Non-pigmented ciliary epithelial cell (primary cell): ENCODE measurements at places on chromosomes 3 and 15.

- no peak for DNase-seq
Observed at GRCh38 chr15:91706322-91707032, 147.0 kb upstream of the SLCO3A1 start.

DNA sequence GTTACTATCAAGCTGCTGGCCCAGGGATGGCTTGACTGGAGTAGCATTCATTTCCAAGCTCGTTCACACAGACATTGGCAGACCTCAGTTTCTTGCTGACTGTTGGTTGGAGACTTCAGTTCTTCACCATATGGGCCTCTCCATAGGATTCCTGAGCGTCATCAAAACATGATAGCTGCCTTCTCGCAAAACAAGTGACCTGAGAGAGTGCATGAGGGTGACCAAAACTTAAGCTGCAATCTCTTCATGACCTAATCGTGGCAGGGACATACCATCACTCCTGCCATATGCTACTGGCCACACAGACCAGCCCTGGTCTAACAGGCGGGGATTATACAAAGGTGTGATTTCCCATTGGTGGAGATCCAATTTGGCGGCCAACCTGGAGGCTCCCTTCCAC lies 46.0 kb upstream of the C3orf22 start:
- DNase-seq, result no peak

DNA sequence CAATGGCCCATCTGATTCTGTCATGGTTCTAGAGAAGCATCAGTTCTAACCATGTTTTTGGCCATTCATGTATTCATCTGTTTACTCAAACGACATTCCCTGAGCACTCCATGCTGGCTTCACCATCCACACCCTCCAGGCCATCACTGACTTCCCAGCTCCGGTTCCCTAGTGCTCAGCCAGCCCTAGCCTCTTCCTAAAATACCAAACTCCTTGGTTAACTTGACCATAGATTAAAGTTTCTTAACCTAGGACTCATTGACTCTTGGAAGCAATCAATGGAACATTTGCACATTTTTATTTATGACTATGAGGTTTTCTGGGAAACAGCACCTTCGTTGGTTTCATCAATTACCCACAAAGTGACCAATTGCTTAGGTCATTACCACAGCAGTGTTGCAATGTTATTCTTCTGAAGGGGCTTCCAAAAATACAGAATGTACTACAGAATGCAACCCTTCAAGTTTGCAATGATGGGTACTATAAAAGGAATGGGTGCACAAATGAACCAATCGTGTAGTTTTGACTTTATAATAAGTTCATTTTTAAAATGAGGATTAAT lies 27.2 kb upstream of the SLC25A36 start:
- no peak for DNase-seq

DNA sequence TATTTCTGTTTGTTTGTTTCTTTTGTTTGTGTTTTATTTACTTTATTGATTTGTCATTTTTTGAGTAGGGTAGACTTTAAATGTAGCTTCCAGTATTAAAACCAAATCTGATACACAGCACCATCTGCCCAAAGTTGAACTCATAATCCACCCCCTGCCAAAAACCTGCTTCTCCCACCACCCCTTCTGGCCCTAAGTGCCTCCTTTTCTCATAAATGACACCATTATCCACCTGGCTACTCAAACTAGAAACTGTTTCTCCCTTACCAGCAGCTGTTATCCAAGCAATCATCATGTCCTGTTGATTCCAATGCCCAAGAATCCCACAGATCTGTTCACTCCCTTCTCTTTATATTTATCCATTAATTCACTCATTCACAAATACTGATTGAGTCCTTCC lies 21.8 kb upstream of the PTX3 start:
- DNase-seq, result no peak

DNA sequence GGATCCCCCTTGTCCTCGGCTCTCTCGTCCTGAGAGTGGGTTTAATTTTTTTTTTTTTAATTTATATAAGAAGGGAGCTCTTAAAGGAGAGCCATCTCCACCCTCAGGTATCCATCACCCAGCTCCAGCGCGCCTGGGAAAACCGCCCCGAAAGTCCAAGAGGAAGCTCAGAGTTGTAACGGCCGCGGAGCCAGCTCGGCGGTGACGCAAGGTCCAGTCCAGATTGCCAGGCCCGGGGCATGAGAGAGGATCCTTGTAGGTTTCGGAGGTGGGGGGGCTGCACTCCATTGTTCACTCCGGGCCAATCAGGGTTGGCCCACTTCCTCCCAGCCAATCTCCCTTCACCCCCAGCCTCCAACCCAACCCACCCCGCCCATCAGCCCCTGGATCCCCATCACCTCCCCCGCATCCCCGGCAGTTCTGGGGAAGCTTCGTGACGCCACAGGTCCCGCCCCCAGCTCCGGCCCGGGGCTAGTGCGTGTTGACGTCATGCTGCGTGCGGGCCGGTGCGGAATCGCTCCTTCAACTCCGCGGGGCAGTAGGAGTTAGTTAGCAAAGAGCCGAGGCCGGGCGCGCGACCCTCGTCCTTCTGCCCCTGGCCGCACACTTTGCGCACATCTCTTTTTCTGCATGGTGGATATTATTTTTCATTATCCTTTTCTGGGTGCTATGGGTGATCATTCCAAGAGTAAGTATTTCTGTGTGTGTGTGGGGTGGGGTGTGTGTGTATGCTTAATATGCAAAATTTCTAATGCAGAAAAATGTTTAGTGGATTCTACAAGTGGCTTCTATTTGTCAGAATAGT lies at the start of gene ISL2:
Gene ISL2 (plus strand): TSS at position 520 of the 805 bp plus-strand sequence. CDS start 111 bp downstream, at position 631.
- DNase-seq, result peak; percentile 36

DNA sequence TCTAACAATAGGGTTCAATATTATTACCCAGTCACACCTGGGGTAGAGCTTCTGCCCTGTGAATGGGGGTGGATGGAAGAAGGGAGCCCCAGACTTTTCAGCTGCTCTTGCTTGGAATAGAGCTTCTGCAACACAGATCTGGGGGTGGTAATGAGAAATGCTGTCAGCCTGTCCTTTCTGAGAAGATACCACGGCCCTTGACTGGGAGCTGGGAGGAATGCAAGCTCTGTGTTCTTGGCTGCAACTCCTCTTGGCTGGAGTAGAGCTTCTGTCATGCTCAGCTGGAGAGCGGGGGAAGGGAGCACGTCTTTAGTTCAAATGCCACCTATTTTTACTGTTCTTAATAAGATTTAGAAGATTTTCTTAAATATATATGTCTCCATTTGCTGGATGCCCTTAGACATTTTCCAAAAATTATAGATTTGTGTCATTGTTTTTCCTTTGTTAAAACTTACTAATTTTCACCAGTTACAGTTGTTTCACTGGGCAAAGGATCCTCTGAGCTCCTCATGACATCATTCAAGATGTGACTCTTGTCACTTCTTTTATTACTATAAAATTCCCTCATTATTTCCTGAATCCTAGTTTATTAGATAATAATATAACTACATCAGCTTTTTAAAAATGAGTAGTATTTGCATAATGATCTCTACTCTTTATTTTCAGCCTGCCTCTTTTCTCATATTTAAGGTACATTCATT lies 180.0 kb upstream of the TGFBR2 start:
- peak; percentile 74 for DNase-seq

DNA sequence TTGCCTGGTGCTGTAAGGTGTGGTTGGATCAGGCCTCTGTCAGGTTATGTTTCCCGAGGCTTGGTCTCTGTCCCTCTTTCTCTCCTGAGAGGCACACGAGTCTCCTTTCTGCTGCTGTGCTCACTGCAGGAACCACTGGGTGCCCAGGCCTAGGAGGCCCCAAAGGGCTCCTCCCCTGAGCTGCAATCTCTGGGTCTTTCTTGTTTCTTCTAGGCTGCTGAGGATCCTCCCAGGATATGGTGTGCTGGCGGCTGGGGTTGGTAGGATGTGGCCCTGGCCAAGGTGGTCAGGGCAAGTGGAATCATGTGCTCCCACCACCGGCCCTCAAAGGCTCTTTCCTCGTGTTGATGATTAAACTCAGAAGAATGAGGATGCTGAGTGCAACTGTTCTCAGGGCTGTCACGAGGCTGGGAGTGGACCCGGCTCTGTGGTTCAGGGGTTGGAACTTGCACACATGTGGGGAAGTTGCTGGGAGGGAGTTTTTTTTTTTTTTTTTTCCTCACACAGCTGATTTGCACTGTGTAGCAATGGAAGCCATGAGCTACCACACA lies 43.6 kb upstream of the CTSH start:
- peak; percentile 96 for DNase-seq

DNA sequence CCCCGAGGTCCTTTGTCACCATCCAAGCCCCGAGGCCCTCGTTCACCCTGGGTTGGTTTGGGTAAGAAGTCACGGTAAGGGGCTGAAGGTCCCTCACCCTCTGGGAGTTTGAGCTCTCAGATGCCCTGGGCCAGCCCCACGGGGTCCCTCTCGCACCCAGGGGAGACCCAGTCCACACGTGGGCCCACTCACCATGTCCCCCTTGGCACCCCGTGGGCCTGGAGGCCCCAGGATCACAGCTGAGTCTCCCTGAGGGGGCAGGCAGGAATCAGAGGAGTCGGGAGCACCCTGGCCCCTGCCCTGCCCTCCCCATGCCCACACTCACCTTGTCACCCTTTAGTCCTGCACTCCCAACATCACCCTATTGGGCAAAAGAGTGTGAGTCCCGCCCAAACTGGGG lies 5.8 kb upstream of the UCN2 start:
- no peak for DNase-seq

DNA sequence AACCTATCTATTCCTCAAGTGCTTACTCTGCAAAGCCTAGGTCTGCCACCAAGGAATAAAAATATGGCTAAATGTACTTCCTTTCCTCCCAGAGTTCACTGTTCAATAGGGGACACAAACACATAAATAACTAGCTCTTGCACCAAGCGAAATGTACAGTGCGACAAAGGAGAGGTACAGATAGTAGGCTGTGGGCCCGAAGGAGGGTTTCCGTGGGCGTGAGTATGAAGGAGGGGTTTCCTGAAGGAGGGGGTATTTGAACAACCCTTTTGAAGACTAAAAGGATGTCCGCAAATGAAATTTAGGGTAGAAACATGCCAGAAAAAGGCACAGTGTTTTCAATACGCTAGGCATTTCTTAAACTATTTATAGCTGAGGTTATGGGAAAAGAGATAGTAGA lies 207.9 kb downstream of the LPP start:
- no peak for DNase-seq

- peak; percentile 77 for DNase-seq
Observed at GRCh38 chr3:123733805-123734526, 149.1 kb upstream of the HACD2 start.

GRCh38 chr15:97683831-97684230 lies 276.7 kb upstream of the ARRDC4 start:
- DNase-seq, result no peak

- DNase-seq, result no peak
Observed at GRCh38 chr3:110680450-110680849, 391.2 kb upstream of the NECTIN3 start.

DNA sequence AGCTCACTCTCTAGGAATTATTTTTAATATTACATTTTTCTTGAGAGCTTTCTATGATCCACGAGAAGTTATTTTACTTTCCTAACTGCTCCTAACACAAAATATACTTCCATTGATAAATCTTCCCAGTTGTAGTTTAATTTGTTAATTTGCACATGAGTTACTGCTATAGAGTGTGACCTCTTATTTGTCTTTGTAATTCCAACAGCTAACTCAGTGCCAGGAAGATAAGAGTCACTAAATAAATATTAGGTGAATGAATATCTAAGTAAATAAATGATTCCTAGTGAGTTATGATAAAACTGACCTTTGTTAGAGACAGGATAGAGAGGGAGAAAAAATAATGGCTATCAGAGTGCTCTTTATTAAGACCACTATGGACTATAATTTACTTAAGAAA lies 319.9 kb downstream of the NAALADL2 start:
- DNase-seq, result no peak

DNA sequence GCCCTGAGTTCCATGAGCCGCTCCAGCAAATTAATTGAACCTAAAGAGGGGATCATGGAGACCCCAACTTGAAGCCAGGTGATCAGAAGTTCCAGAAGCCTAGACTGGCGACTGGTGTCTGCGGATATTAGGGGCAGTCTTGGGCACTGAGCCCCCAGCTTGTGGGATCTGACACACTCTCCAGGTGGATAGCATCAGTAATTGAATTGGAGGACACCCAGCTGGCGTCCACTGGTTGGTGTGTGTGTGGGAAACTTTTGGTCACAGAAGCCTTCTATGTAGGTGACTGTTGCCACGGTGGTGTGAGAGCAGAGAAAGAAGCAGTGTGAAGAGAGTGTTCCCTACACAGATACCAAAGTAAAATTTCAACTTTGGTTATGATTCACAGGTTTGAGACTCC lies 106.0 kb upstream of the ADPGK start:
- no peak for DNase-seq

GRCh38 chr3:116378077-116378476 lies 67.2 kb downstream of the LSAMP start:
- no peak for DNase-seq

DNA sequence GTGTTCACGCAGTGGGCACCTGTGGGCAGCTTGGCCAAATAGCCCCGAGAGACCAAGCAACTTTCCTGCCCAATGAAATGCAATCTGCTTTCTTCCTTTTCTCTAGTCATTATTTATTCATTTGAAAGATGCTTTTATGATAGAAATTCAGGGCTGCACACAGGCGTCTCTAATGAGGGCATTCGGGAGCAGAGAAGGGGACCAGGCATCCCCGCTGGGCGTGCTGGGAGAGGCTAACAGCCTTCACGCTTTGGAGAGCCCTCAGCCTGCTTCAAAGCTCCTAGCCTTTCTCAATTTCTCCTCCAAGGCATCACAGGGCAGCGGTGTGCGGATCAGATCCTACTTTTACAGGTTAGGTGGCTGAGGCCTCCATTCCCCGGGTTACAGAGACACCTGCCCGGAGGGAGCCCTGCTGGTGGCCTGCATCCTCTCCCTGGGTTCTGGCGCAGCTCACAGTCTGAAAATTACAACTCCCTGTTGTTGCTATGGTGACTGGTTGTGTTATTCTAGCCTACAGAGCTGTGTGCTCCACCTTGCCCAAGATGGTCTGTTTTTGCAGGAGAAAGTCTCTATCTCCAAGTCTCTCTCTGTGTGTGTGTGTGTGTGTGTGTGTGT lies 21.8 kb upstream of the KLF13 start:
- DNase-seq, result no peak

DNA sequence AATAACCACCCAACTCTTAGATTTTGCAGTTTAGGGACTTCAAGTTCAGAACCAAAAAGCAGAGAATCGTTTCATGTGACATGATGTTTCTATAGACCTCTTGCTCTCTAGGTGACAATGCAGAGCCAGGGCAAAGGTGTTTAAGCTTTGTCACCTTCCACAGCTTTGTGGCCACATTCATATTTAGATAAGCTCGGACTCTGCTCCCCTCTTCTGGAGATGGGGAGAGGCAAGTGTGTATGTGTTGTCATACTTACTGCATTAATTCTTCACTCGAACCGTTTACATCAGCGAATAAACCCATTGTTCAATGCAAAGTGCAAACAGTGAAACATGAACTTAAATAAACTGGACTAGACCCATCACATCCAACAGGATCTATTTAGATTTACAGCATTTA lies 33.2 kb downstream of the ST3GAL6 start:
- no peak for DNase-seq

GRCh38 chr3:115628075-115628412 lies 4.7 kb downstream of the GAP43 start:
- DNase-seq, result no peak

DNA sequence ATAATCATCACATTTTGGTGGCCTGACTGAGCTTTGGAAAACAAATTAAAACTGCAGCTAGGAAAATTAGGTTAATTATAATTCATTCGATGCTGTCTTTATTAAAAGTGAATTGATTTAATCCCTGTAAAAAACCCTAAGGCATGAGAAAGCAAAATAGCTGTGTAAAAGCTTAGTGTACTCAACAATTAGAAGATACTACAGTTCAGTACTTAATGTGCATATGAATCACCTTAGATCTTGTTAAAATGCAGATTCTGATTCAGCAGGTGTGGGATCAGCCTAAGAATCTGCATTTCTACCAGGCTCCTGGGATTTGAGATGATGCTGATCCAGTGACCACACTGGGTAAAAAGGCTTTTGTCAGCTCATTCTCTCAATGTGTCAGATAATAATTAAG lies 559.9 kb upstream of the GOLIM4 start:
- DNase-seq, result no peak
